ENCODE measurements at places on chromosomes 7 and 10.

GRCh38 chr10:89426230-89426868, 12.0 kb downstream of the IFIT5 start:
- DNase-seq: peak; percentile 38

DNA sequence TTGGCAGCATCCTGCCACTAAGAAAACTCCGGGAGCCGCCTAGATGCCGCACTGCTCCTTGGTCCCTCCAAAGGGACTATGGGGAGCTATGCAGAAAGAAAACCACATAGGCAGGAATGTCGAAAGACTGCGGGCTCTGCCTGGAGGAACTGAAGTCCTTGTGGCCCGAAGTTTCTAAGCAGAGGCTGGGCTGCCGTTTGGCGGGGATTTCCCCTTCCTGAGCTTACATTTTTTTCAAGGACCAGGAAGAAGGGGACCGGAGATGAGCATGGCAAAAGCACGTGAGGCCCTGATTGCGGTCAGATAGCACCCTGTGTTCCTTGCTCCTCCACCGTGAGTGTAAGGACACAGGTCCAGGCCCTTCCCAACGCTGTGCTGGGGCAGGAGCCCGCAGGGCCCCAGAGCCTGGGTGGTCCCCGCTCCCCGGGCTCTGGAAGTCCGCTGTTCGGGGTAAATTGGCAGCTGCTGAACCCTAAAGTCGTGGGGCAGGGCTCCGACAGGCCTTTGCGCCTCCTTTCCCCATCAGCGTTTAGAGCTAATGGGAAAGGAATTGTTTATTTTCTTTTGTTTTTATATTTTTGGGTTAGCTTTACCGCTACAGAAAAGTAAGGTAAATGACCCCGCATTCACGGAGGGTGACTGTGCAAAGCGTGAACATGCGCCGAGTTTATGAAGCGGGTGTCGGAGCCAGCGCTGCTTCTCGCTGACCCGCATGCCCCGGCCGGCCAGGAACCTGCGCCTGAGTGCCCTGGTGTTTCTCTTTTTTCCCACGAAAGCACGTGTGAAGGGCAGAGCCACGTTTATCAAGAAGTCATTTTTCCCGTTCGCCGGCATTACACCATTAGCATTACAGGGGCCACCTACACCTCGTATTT, 356.5 kb upstream of the ZNF32 start:
- peak; percentile 75 for DNase-seq

DNA sequence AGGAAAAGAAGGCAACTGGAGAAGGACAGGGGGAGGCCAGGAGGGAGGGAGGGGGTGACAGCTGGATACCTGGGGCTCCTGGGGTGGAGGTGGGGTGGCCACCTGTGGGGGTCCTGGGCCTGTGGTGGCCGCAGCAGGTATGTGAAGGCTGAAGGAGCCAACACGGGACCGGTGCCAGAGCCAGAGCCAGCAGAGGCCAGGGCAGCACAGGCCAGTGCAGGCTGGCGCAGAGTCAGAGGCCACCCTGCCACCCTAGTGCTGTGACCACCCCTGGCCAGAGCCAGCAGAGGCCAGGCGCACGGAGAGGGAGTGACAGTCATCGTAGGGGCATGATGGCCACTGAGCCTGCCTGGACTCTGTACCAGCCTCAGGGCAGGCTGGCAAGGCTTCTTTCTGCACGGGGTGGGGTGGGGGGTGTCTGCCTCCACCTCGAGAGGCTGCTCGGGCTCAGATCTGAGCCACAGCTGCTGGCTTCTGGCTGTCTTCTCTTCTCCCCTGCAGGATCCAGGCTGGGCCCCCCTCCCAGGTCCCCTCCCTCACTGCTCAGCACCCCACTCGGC, 28.8 kb downstream of the YKT6 start:
- no peak for DNase-seq

DNA sequence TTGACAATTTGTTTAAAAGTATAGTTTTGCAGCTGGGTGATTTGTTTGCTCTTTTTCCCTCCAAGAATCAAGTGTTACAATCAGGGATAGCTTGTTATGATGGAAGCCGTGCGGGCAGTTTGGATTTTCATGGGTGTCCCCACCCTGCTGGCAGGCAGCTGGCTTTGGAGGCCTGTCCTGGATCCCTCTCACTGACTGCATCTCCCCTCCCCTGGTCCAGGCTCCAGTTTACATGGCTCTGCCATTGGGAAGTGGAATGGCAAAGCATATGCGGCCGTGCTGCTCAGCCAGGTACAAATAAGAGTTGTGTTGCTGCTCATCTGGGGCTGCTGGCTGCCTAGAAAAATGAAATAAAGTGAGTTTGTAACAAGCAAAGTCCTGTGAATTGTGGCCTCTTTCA, 76.0 kb downstream of the CXCL12 start:
- DNase-seq: no peak

GRCh38 chr10:122310311-122311050, 39.4 kb downstream of the BTBD16 start:
- no peak for DNase-seq

- DNase-seq: no peak
Measured at GRCh38 chr10:17265468-17265867, 37.4 kb downstream of the VIM start.

DNA sequence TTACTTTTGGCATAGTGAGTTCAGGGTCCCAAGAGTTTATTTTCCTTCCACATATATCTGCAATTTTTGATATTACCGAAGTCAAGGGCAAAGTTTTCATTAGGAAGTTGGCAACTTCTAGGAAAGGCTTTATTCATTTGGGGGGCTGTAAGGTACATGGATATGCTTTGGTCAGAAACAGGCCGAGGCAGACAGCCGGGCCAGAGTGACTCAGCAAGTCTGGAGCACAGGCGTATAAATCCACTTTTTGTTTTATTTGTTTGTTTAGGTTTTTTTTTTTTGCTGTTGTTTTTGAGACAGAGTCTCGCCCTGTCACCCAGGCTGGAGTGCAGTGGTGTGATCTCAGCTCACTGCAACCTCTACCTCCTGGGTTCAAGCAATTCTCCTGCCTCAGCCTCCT, 3.7 kb downstream of the ZNF680 start:
- no peak for DNase-seq

DNA sequence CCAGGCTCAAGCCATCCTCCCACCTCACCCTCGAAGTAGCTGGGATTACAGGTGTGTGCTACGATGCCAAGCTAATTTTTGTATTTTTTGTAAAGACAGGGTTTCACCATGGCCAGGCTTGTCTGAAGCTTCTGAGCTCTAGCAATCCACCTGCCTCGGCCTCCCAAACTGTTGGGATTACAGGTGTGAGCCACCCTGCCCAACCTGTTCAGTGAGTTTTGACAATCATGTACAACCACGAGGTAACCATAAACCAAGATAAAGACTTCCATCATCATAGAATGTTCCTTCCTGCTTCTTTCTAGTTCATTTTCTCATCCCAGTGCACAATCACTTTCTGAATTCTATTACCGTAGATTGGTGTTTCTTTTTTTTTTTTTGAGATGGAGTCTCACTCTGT, 30.5 kb upstream of the MKRN1 start:
- DNase-seq: no peak

DNA sequence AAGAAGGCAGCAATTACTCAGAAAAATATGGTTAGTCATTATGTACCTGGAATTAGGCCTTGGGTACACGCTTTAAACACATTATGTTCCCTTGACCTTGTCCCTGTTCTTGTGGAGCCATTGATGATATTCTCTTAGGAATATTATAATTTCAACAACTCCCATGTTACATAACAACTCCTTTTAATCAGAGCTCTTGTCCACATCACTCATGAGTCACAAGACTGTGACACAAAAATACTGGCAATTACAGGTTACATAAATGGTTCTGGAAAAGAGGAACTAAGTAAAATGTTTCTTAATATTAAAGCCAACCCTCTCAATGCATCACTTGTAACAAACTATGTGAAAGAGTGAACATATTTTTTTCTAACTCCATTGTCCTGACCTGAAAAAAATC, 143.8 kb upstream of the PCLO start:
- DNase-seq: peak; percentile 54

GRCh38 chr10:118958984-118959925, 70.3 kb upstream of the NANOS1 start:
- peak; percentile 89 for DNase-seq

GRCh38 chr10:45061982-45062381, 61.3 kb downstream of the ZNF22 start:
- peak; percentile 1 for DNase-seq

DNA sequence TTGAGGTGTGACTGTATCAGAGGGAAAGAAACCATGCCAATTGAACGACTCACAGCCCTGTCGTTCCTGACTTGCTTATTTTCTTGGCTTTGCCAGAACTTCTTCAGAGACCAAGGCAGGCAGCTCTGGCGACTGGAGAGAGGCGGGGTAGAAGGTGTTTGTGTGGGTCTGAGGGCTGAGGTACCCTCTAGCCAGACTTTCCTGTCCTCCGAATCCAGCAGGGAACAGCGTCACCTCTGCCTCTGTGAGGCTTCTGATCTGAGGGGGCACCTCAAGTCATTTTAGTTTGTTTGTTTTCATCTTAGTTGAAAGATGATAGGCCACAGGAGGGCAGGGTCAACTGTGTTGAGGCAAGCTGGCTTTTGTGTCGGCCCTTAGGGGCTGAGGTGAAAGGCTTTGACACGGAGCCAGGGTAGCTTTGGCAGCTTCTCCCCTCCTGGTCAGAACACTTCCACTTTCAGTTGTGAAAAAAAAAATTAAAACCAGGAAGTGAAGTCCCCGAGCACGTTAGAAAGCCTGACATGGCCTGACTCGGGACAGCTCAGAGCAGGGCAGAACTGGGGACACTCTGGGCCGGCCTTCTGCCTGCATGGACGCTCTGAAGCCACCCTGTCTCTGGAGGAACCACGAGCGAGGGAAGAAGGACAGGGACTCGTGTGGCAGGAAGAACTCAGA, 1.9 kb downstream of the ACSL5 start:
- peak; percentile 81 for DNase-seq

DNA sequence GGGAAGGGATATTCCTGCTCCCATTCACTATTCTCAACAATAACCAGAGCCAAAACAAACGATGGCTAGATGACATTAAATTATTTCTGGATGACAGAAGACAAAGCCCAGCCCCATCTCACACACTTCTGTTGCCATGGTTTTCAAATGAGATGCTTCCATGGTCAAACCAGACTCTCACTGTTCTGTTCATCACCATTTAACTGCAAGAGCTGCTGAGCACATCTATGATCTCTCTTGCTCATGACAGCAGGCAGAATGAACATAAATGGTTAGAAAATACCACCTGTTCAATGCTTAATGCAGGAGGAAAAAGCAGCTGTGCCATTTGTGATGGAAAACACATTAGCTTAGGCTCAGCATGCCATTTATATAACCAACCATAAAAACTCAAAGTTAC, 758.6 kb upstream of the ZWINT start:
- no peak for DNase-seq

All from inflammatory macrophage (primary cell).